ENCODE measurements at places on chromosomes 1 and 21.

DNA sequence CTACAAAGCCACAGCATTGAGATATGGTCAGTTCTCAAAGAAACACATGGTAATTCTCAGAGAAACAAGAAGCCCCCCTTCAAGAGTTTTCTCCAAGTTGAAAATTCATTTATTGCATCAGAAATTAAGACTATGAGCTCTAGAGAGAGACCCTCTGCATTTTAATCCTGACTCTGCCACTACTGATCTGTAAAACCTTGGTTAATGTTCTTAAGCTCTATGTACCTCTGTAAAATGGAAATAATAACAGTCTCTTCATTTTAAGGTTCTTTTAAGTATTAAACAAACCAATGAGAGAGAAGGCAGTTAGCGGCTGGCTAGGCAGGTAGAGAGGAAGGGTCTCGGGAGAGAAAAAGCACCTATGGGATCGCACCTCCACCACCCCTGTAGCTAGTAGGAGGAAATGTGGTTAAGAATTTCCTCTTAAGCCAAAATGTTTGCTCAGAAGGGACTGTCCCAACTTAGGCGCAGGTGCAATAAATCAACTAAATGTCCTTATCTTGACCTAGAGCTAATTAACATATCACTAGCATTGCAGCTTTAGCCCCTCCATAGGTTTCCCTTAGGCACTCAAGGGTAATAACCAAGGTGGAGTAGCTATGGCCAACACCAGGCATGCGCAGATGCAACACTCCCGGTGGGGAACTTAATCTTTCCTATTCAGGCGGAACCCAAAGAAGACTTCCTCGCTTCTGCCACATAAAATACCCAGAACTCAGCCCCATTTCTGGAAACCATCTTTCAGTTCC, 1685.4 kb downstream of the MRPL39 start:
- no peak for DNase-seq

DNA sequence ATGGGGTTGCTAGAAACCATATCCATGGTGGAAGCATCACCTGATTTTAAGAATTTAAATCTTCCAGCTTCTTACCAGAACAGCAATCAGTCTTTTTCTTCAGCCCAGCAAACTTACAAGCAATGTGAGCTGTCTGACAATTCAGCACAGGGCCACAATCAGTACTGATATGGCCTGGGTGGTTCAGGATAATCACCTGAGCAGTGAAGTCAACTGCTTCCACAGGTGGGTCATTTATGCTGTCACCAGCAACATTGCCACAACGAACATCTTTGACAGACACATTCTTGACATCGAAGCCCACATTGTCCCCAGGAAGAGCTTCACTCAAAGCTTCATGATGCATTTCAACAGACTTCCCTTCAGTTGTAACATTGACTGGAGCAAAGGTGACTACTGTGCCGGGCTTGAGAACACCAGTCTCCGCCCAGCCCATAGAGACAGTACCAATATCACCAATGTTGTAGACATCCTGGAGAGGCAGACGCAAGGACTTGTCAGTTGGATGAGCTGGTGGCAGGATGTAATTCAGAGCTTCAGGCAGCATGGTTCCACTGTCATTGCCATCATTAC, 74.8 kb downstream of the SERINC2 start:
- no peak for DNase-seq

- no peak for DNase-seq
These were observed 131.6 kb downstream of the TGFBR3 start for GRCh38 chr1:91754348-91754747.

DNA sequence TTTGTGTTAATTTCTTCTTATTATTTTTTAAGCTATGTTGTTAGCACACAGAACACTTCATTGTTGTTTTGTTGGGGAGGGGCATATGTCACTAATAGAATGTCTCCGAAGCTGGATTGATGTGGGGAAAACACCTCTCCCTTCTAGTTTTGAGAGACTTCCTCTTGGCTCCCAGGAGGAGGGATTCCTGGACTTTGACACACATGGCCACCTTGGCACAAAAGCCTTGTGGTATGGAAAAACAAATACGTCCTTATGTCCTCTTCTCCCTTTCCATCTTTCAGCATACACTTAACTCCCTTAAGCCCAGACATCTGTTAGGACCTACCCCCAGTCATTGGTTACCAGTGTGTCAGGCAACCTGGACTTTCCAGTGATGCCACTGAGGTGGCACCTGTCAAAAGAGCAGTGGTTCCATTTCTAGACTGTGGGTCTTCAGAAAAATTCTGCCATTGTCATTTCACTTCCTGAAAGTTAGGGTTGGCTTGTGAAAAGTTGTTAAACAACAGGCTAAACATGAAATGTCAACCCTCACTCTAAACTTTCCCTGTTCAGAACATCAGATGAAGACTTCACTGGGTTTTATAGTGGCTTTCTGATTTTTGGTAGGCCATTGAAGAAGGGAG, 12.5 kb upstream of the ABCB10 start:
- no peak for DNase-seq

DNA sequence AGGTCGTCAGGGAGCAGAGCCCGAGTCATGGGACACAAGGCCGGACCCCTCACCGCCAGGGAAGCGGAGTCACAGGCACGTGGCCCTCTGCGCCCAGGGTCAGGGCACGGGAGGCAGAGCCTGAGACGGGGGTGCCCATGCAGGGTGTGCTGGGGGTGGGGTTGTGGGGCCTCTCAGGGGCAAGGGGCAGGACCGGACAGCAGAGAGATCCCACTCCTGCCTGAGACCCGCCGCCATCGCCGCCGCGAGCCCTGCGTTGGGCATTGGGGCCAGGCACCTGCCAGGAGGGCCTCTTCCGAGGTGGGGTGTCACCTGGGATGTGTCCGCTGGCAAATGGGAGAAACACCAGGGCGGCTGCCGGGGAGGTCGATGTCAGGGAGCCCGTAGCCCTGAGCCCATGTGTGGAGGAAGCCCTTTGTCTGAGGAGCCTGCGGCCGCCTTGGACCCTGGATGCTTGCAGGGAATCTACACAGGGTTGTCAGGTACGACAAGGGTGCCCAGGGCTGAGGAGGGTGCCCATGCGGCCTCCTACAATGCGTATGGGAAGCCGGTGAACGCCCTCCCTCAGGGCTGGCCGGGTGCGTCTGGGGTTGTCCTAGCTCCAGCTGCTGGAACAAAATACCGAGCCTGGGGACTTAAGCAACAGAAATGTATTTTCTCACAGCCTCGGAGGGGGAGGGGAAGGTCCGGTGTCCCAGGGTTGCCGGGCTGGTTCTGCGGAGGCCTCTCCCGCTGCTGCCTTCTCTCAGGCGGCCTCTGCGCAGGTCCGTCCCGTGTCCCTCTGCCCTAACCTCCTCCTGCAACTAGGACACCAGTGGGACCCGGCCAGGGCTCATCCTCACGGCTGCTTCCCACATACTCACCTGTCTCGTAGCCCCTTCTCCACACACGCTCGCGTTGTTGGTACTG, 16.4 kb upstream of the C1orf159 start:
- DNase-seq, result no peak

DNA sequence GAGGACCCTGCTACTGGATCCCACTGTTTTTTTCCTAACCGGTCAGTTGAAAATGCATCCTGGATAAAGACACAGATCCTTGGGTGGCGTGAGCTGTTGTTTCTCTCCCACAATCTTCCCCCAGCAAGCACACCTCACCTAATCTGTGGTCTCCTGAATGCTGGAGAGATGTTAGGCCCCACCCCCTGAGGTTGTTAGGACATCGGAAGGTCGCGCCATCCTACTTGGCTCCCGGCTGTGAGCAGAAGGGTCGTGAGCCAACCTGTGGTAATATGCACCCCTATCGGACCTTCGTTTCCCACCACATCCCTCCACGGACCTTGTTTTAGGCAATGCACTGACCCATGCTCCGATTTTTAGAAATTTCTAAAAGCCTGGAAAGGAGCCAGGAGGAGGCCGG, 89.9 kb upstream of the IPO9 start:
- no peak for DNase-seq

GRCh38 chr1:200290010-200290685, 119.7 kb downstream of the ZNF281 start:
- DNase-seq, result no peak

GRCh38 chr1:67230539-67230938, 64.3 kb downstream of the IL23R start:
- DNase-seq, result no peak

DNA sequence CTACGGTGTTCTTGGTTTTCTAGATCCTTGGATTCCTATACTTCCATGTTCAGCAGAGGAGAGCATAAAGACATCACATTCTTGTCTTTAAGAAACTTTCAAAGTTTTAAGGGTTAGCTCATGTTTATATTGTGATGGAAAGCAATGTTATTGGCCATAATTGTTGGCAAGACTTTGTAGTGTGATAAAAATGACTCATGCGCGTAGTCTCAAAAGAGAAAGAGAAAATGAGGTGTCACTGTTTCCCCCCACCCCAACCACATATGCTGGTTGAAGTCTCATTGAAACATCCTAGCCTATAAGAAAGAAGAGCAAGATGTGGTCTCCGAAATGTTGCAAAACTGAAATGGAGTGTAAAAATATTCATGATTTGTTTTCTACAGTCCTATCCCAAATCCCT, 348.8 kb downstream of the PTBP2 start:
- DNase-seq, result no peak

GRCh38 chr1:71618191-71618590, 537.4 kb upstream of the ZRANB2 start:
- DNase-seq, result no peak

DNA sequence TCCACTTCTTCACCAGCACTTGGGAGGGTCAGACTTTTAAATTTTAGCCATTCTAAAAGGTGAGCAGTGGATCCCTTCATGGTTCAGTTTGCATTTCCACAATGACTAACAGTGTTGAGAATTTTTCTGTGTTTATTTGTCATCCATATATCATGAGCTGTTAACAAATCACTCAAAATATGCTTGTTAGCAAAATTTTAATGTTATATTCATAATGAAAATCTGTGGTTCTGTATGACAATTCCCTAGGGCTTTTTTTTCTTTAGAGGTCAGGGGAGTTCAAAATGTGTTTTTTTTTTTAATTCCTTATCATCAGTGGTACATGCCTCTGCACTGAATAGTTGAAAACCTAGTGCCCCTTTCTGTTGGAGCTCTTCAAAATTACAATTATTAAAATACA, 682.2 kb upstream of the ADGRL2 start:
- no peak for DNase-seq

DNA sequence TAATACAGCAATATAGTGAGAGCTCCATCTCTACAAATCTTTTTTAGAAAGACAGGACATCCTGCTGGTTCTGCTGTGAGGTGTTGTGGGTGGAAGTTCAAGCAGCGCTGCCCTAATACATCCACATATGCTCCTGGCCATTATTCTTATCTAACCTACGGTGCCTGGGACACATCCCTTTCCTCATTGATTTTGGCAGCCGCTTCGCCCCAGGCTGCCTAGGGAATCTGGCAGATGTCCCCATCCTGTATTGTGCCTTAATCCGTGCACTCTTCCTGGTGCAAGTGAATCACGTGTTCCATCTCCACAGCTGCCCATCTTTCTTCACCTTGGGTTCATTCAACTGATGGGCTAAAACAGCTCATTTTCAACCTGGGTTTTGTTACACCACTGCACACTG, 3.1 kb upstream of the UBE2G2 start:
- no peak for DNase-seq

GRCh38 chr1:93820554-93821422, 58.2 kb downstream of the DNTTIP2 start:
- no peak for DNase-seq

GRCh38 chr1:34640654-34641401, 114.0 kb upstream of the GJB5 start:
- DNase-seq, result no peak

GRCh38 chr1:67863637-67864036, 30.4 kb upstream of the GNG12 start:
- no peak for DNase-seq
